ENCODE measurements at places on chromosomes 1 and 21.

GRCh38 chr1:232384171-232384883, 245.6 kb downstream of the SIPA1L2 start:
- no peaks in the 10 kb centered on the region for H3K36me3 ChIP-seq
- DNase-seq = no peak
- H3K4me1 ChIP-seq = no peaks in the 10 kb centered on the region
- no peak overlapping the region for H3K4me3 ChIP-seq
- H3K27me3 ChIP-seq = no peaks in the 10 kb centered on the region

DNA sequence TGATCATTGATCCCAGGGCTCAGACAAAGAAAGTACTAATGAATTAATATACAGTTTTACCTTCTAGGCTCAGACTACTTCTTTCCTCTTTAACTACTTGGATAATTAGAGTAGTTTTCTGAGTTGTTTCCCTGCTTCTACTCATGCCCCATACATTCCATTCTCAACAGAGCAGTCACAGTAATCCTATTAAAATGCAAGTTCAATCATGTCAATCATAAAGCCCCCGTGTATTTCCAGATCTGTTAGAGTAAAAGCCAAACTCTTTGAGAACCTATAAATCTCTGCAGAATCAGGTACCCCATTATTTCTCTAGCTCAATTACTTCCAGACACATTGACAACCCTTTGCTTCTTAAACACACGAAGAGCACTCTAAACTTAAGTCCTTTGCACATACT, 242.1 kb upstream of the PRMT6 start:
- DNase-seq = no peak
- no peaks in the 10 kb centered on the region for H3K27me3 ChIP-seq
- H3K27ac ChIP-seq = no peak overlapping the region

- H3K27me3 ChIP-seq = no peaks in the 10 kb centered on the region
- DNase-seq = no peak
Measured at GRCh38 chr1:36836196-36836883, 198.0 kb downstream of the GRIK3 start.

DNA sequence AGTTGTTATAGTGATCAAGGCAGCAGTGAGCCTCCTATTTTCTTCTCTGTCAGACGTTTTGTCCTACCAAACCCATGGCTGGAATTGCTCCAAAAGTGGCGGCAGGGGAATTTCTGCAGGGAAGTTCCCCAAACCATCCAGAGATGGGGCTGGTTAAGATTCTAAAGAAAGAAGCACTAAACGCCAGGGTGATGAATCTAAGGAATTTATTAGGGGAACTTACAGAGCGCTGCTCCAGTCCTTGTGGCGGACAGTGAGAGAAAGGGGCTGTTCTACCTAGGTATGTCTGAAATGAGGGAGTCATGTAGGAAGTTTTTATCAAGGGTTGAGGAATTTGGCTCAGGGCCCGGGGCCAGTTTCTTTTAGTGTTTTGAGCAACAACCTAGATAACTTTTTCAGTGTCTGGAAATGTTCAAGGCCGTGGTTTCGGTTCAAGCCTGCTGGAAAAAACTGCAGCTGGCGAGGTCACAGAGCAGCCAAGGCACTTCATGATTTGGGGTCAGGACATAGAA, 222.4 kb upstream of the B3GALT2 start:
- no peaks in the 10 kb centered on the region for H3K27me3 ChIP-seq
- no peak overlapping the region for H3K27ac ChIP-seq

GRCh38 chr1:202165267-202165941, 5.0 kb upstream of the PTPN7 start:
- no peaks in the 10 kb centered on the region for H3K4me1 ChIP-seq
- H3K4me3 ChIP-seq = no peak overlapping the region
- peak; percentile 42 for DNase-seq
- H3K27ac ChIP-seq = no peak overlapping the region

DNA sequence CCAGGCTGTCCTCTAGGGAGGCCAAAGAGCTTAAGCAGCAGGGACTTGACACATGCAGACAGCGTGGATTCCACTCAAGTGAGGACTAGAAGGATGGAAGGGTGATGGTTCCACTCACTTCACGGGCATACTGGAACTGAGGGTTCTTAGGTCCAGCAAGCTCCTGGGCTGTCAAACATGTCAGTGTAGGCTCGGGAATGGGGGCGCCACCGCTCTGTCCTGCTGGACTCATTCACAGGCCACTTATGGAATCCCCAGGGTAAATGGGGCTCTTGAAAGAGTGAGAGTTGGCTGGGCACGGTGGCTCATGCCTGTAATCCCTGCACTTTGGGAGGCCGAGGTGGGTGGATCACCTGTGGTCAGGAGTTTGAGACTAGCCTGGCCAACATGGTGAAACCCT, 27.7 kb upstream of the CSF3R start:
- no peak overlapping the region for H3K4me3 ChIP-seq
- H3K36me3 ChIP-seq = no peaks in the 10 kb centered on the region
- DNase-seq = no peak
- H3K27me3 ChIP-seq = no peaks in the 10 kb centered on the region
- H3K27ac ChIP-seq = no peak overlapping the region

- no peaks in the 10 kb centered on the region for H3K36me3 ChIP-seq
- H3K4me1 ChIP-seq = peaks cover 34% of the 10 kb centered on the region
- no peaks in the 10 kb centered on the region for H3K27me3 ChIP-seq
- no peak overlapping the region for H3K4me3 ChIP-seq
- peak overlapping the region; percentile 24 for H3K27ac ChIP-seq
- no peak for DNase-seq
Measured at GRCh38 chr21:15741510-15741909, 11.7 kb downstream of the USP25 start.

GRCh38 chr1:116466810-116467557, 93.9 kb downstream of the ATP1A1 start:
- no peaks in the 10 kb centered on the region for H3K36me3 ChIP-seq
- no peak overlapping the region for H3K4me3 ChIP-seq
- DNase-seq = no peak
- H3K27me3 ChIP-seq = no peaks in the 10 kb centered on the region
- no peaks in the 10 kb centered on the region for H3K4me1 ChIP-seq
- no peak overlapping the region for H3K27ac ChIP-seq

DNA sequence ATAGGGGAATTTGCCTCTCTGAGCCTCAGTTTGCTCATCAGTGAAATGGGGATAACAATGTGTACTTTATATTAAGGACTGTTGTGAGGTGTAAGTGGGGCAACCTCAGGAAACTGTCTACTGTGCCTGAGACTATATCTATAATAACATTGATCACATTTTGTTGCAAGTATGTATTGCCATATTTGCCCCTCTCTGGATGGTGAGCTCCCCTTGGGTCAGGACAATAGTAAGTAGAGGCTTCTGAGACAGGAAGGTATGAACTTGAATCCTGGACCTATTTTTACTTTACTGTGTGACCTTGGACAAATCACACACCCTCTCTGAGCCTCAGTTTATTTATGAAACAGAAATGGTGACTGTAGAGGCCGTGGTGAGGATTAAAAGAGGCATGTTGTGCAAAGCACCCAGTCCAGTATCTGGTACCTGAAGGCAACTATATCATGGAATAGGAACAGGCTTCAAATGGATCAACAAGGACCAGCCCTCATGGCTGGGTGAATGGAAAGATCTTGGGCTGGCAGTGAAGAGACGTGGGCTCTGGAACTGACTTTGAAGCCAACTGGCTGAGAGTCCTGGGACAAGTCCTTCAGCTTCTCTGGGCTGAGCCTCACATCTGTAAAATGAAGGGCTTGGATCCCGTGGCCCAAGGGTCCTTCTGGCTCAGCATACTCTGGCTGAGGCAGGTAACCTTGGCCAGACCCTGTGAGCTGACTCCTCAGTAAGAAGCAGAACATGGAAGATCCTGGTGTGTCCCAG, 35.0 kb upstream of the ID3 start:
- no peaks in the 10 kb centered on the region for H3K36me3 ChIP-seq
- DNase-seq = no peak
- H3K4me3 ChIP-seq = no peak overlapping the region
- peaks cover 34% of the 10 kb centered on the region for H3K4me1 ChIP-seq

DNA sequence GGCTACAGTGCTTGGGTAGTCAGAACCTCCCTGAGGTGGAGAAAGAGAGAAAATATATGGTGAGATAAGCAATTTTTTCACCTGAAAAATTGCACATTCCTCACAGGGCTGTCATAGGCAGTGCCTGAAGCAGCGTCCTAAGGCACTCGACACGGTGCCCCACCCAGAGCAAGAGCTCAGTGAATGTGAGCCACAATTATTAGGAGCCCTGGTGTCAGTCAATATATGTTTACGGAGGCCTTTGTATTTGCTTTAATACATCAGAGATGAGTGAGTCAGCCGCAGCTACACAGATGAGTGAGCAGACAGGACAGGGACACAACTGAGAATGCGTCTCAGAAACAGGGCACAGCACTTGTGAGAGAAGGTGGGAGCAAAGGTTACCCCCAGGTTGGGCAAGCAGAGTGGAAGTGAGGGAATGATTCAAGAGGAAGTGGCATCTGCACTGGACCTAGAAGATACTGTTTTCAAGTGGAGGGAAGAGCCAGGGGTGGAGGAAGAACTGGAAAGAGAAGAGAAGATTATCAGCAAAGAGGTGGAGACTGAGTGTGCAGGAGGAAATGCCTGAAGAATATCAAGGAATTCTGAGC, 5.2 kb upstream of the PIGC start:
- peak; percentile 64 for DNase-seq
- no peaks in the 10 kb centered on the region for H3K27me3 ChIP-seq
- H3K4me3 ChIP-seq = no peak overlapping the region
- H3K4me1 ChIP-seq = peaks cover 12% of the 10 kb centered on the region
- H3K36me3 ChIP-seq = no peaks in the 10 kb centered on the region

- no peaks in the 10 kb centered on the region for H3K4me1 ChIP-seq
- DNase-seq = no peak
- H3K36me3 ChIP-seq = no peaks in the 10 kb centered on the region
- H3K27ac ChIP-seq = no peak overlapping the region
Measured at GRCh38 chr1:94349853-94350252, 68.3 kb upstream of the ABCD3 start.

DNA sequence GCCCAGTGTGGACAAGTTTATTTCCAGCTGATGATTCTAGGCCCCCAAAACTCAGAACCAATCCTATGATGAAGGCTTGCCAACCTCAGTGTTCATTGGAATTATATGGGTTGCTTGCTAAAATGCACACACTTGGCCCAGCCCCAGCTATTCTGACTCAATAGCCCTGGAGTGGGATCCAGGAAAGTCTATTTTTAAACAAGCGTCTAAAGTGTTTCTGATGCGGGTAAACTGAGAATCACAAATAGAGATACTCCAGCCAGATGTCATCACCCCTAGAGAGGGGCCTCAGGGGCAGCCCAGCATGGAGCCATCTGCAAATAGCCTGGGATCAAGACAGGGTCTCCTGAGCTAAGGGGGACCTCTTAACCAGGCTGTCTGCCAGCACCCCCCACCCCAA, 46.0 kb downstream of the PKP1 start:
- no peak overlapping the region for H3K4me3 ChIP-seq
- H3K36me3 ChIP-seq = peaks cover 53% of the 10 kb centered on the region
- no peak for DNase-seq
- no peaks in the 10 kb centered on the region for H3K27me3 ChIP-seq
- no peak overlapping the region for H3K27ac ChIP-seq
